ENCODE measurements at places on chromosomes 13 and 19.

- no peak for DNase-seq
These were observed 6.6 kb upstream of the LMTK3 start for GRCh38 chr19:48518207-48518606.

DNA sequence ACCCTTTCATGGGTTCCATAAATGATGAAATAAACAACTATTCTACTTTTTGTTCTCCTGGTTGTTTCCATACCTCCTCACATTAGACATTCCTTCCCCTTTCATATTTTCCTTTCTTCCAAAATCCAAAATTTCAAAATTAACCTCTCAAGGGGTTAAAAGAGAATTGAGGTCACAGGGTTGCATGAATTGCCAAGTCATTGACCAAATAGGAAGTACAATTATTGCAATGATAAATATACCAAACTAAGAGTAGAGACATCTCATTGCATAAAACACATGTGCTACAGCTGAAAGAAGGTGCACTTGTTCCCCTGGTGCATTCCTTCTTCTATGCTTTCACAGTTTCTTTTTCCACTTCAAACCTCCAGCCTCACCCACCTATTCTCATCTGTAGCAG is 136.1 kb downstream of the KCTD12 start:
- no peak for DNase-seq

GRCh38 chr19:40755248-40755624 is 4.2 kb downstream of the SNRPA start:
- DNase-seq = no peak

GRCh38 chr13:29621051-29621800 is 25.7 kb upstream of the SLC7A1 start:
- DNase-seq = no peak

DNA sequence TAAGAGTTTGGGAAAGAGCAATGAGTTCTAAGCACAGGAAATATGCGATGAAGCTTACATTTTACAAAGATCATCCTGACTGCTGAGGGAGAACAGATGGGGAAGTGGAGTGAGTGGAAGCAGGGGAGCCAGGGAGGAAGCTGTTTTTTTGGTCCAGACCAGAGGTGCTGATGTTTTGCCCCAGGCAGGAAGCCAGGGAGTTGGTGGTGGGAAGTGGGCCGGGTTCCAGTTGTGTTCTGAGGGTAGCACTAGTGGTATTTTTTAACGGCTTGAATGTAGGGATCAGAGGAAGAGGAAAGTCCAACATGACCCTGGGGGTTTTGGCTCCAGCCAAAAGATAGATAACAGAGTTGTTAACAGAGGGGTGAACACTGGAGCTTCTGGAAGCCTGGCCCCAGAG is 20.7 kb upstream of the OLFM4 start:
- DNase-seq = no peak

- no peak for DNase-seq
These were observed 42.4 kb upstream of the RFC3 start for GRCh38 chr13:33775339-33776108.

DNA sequence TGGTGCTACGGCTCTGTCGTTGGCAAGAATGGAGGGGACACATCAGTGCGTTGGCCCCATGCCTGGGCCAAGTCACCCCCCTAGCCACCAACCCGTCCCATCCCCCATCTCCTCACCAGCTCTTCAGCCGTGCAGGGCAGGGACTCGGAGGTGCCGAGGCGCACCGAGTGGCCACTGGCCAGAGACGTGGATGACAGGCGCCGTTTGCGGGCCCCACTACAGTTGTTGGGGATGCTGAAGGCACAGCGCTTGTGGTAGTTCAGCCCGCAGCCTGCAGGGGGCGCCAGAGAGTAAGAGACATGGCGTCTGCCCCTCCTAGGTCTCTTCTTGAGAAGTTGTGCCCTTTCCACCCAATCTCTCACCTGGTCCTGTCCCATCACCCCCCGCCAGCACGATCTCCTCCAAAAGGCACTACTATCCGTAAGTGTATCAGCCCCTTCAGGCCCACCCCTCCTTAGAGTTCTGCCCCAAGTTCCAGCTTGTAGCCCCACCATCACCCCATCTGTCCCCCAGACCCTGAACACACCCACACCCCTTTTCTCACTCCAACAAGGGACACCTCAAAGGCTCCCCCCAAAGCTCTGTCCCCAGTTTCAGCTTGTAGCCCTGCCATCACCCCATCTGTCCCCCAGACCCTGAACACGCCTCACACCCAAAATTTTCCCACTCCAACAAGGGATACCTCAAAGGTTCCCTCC is 12.4 kb downstream of the PRKD2 start:
- peak; percentile 95 for DNase-seq

DNA sequence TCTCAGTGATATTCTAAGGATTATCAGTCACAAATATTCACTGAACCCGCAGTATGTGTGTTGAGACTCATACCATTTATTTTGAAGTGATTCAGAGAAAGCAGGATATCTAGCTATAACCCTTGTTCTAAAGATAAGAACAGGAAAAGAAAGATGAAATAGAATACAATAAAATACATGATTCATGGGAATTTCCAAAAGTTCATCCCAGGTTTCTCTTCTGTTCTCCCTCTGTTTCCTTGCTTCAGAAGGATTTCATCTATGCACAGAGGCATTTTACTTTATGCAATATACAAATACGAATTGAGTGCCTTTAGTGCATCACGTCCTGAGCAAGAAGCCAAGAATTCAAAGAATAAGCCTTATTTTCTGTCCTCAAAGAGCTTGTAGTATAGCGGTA is 274.4 kb upstream of the GPC6 start:
- DNase-seq = no peak

DNA sequence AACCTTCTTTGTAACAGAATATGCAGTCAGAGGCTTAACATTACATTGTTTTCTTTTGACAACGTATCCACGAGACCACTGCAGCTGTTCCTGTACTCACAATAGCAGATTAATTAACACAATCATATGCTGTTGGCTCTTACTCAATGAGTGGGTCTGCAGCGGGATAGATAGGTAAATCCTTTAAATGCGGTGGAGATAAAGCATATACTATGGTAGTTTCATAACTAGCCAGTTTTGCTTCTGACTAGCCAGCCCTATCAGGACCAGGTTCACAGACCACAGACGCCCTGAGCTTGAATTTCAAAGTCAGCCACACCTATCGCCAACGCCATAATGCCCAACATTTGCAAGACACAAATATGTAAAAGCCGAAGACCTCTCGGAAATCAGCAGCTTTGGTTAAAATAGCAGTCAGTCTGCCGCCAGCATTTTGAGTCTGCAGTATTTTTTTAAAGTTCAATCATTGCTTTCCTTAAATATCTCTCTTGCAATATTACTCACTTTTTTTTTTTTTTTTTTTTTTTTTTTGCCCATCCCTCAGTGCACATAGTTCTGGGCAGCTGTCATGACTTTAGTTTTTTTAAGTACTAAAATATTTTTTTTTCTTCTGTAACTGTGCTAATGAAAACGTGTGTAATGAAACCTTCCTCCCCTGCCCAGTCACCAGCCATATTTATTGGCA is 120.5 kb downstream of the ZNF536 start:
- DNase-seq = no peak

GRCh38 chr13:114022876-114023275 is 49.0 kb upstream of the C13orf46 start:
- no peak for DNase-seq

GRCh38 chr19:28943651-28944050 is 269.3 kb downstream of the UQCRFS1 start:
- DNase-seq = no peak

- DNase-seq = no peak
These were observed 1.7 kb downstream of the ERCC5 start for GRCh38 chr13:102847272-102848234.

DNA sequence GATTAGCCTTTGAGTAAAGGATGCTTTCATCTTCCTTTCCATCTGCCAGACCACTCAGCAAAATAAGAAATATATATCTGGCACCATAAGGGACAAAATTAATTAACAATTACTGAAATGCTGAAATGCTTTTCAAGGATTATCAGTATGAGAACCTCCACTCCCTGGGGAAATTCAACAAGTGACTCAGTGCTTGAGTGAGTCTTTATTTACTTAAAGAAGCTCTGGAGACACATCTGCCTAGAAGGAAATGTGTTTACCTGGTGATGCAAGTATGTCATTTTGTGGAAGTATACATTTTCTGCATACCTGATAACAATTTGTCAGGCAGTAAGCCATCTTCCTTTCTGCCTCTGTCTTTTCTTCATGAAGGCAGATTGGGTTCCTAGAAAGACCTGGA is 23.4 kb downstream of the ZNF560 start:
- DNase-seq = no peak

DNA sequence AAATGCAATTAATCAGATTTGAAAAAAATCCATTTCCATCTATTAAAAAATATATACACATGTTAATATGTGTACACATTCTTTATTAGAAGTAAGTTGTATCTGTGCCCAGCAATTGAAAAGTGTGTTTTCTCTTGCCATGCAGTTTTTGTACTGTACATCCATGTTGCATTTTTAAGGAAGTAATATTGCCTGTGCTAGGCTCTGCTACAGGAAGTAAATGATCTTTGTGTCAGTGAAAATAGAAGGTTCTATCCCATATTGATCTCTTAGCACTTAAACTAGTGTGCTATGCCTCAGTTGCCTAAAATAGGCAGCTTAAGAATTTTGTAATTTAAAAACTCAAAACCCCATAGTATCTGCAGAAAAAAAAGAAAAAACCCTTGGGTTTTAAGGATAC is 122.5 kb downstream of the CDK8 start:
- DNase-seq = no peak
